ENCODE measurements at places on chromosomes 16 and 17. TPM values are rescaled to one million over a fixed set of nuclear protein-coding genes. Genes with fewer than 3 reads are reported as not detected.

- H3K4me3 ChIP-seq: no peak overlapping the region
- DNase-seq: no peak
- H3K27ac ChIP-seq: no peak overlapping the region
- no peaks in the 10 kb centered on the region for H3K36me3 ChIP-seq
- H3K27me3 ChIP-seq: no peaks in the 10 kb centered on the region
Observed at GRCh38 chr16:57766714-57767348, 31.3 kb downstream of the KATNB1 start.

DNA sequence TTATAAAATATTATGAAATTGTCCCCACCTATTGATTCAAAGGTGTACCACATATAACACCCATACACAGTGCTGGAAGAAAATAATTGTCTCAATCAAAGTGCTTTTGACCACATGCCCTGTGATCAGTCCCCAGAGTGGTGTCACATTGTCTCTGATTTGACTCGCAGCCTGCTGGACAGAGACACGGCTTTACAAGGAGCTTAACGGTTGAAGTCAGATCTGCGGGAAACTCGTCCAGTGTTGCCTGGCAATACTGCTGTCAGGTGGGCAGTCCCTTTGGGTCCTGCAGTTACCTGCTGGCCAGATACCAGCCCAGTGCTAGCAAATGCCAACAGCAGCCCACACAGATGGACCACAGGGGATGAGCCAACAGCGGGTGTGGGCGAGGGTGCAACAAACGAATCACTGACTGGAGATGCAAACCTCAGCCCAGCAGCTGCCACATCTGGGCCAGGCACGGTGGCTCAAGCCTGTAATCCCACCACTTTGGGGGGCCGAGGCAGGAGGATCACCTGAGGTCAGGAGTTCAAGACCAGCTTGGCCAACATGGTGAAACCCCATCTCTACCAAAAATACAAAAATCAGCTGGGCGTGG, 26.2 kb upstream of the SSTR2 start:
- DNase-seq: no peak
- no peaks in the 10 kb centered on the region for H3K36me3 ChIP-seq
- H3K27me3 ChIP-seq: no peaks in the 10 kb centered on the region
- no peak overlapping the region for H3K4me3 ChIP-seq
- no peak overlapping the region for H3K27ac ChIP-seq

GRCh38 chr16:86501989-86502855, 8.1 kb upstream of the FOXF1 start:
- no peak overlapping the region for H3K4me3 ChIP-seq
- H3K27me3 ChIP-seq: no peaks in the 10 kb centered on the region
- H3K4me1 ChIP-seq: peaks cover 6% of the 10 kb centered on the region
- DNase-seq: no peak
- no peaks in the 10 kb centered on the region for H3K36me3 ChIP-seq

Gene CDH5
- total RNA-seq: 22.1 TPM

GRCh38 chr16:87439926-87440325, 47.8 kb downstream of the MAP1LC3B start:
- H3K27me3 ChIP-seq: no peaks in the 10 kb centered on the region
- H3K36me3 ChIP-seq: no peaks in the 10 kb centered on the region
- no peak overlapping the region for H3K4me3 ChIP-seq

DNA sequence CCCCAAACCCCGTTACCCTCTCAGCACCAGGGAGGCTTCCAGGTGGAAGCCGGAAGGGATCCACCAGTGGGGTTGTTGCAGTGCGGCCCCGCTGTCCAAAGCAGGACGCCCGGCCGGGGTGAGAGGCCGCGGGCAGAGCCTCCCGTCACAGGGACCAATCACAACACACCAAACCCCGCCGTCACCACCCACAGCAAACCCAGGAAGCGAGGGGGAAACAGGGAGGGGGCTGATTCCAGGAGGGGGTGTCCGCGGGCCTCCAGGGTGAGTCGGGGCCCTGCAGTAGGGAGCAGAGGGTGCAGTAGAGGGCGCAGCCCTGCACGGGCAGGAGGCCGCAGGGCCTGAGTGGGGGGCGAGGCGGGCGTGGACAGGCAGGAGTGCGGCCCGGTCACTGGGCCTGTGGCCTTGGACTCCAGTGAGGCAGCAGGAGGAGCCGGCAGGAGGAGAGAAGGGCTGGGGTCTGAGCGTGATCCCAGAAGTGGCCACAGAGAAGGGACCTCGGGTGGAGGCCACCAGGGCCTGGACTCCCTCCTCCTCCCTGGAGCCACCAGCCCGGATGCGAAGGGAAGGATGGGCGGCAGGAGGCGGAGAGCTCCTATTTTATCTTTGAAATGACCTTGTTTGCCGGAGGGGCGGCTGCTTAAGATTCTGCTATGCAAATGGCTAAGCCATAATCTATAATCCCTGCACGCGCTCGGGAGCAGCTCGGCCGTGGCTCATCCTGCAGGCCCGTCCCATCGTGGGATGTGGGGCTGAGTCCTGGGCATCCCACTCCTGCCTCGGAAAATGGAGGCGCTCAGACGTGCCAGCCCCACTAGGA, 41.5 kb downstream of the ZFPM1 start:
- H3K27me3 ChIP-seq: no peaks in the 10 kb centered on the region
- H3K4me3 ChIP-seq: no peak overlapping the region
- peak; percentile 68 for DNase-seq

DNA sequence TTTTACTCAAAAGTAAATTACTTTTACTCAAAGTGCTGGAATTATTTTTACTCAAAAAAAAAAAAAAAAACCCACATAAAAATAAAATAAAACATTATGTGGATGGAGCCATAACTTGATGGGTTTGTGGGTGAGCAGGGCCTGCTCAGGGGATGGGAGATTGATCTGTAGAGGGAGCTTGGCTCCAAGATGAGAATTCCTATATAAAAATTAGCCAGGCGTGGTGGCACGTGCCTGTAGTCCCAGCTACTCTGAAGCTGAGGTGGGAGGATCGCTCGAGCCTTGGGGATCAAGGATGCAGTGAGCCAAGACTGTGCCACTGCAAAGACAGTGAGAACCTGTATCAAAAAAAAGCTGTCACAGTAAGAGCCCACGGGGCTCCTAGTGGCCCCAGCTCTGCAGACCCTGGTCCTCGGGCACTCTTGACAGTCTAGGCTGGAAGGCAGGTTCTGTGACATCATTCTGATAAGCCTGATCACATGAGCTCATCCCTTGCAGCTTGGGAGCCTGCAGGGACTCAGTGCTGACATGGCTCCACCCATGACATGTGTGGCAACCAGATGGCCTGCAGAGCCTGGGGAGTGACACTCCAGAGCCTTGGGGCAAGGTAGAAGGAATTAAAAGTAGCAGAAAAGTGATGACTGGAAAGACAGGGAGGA, 42.5 kb downstream of the ST3GAL2 start:
- peaks cover 8% of the 10 kb centered on the region for H3K4me1 ChIP-seq
- DNase-seq: peak; percentile 59
- H3K4me3 ChIP-seq: no peak overlapping the region
- H3K27ac ChIP-seq: no peak overlapping the region
- H3K36me3 ChIP-seq: no peaks in the 10 kb centered on the region

DNA sequence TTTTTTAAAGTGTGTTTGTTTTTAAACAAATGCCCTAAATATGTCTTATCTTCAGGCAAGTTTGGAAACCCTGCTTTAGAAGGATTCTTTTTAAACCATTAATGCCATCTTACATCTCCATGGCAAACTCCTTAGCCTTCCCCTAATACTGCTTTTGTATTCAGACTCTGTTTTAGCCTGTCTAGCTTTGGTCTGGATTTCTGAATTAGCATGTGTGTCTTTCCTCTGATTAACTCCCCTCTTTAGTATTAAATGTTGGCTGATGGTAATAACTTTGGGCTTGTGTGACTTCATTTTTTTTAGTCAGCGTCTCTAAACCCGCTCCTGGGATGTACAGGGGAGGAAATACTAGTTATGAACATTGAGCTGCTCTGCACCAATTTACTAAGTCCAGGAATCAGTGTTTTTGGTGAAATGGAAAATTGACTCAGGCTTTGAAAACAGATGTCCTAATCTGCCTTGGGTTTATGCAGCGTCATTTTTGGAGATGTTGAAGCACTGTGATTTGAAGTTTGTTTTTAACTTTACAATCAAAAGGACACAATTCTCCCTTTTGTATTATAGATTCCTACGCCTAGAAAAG, 22.2 kb downstream of the WIPF2 start:
- H3K27me3 ChIP-seq: no peaks in the 10 kb centered on the region
- no peak overlapping the region for H3K27ac ChIP-seq
- no peak overlapping the region for H3K4me3 ChIP-seq
- H3K4me1 ChIP-seq: no peaks in the 10 kb centered on the region
- H3K36me3 ChIP-seq: no peaks in the 10 kb centered on the region

DNA sequence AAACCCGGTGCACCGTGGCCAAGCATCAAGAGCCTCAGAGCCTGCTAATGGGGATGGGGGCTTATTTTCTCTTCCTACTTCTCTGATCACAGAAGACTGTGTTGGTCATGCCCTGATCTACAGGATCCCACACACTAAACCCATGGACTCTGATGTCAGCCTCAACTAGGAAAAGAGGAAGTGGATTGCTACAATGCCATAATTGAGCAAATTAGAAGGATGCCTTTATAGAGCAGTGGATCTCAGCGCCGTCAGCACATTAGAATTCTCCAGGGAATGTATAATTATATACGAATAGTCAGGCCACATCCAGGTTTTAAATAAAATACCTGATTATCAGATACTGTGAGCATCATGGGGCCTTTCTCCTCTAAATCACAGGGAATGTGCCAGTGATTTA, 64.8 kb downstream of the VAT1L start:
- H3K36me3 ChIP-seq: no peaks in the 10 kb centered on the region
- H3K4me1 ChIP-seq: no peaks in the 10 kb centered on the region
- no peak overlapping the region for H3K27ac ChIP-seq
- DNase-seq: no peak
- no peak overlapping the region for H3K4me3 ChIP-seq

Gene ARHGAP23
- 146 TPM for total RNA-seq

DNA sequence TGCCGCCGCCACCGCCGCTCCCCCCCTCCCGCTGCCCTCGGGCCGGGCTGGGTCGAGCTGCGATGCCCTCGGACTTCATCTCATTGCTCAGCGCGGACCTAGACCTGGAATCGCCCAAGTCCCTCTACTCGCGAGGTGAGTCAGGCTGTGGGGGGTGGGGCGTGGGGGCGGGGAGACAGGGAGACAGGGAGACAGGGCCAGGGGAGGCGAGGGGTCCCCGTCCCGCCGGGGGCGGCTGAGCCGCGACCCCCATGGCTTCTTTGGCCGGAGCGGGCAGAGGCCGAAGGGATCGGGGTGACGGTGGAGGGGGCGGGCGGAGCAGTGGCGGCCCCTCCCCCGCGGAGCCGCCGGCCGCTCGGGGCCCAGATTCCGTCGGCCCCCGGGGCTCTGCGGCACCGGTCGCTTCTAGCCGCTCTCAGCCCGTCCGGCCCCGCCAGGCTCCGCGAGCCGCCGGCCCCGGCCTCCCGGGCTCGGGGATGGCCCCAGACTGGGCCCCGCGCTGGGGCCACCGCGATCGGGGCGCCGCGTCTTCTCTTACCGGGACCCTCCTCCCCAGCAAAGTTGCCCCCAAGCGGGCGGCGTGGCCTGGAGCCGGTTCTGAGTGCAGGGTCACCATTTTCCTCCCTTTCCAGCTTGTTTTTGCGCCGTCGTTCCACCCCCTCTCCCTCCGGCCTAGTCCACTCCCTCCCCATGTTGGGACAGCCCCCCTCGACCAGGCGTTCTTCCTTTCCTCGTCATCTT, 644 bp downstream of the NFAT5 start:
- no peaks in the 10 kb centered on the region for H3K27me3 ChIP-seq
- peak overlapping the region; percentile 99 for H3K27ac ChIP-seq
- peak; percentile 69 for DNase-seq
- H3K4me3 ChIP-seq: peak overlapping the region; percentile 92

- H3K27ac ChIP-seq: no peak overlapping the region
- H3K36me3 ChIP-seq: no peaks in the 10 kb centered on the region
- H3K4me3 ChIP-seq: no peak overlapping the region
- H3K27me3 ChIP-seq: no peaks in the 10 kb centered on the region
- DNase-seq: no peak
- peaks cover 26% of the 10 kb centered on the region for H3K4me1 ChIP-seq
Observed at GRCh38 chr16:67933805-67934204, 2.1 kb upstream of the CTRL start.

DNA sequence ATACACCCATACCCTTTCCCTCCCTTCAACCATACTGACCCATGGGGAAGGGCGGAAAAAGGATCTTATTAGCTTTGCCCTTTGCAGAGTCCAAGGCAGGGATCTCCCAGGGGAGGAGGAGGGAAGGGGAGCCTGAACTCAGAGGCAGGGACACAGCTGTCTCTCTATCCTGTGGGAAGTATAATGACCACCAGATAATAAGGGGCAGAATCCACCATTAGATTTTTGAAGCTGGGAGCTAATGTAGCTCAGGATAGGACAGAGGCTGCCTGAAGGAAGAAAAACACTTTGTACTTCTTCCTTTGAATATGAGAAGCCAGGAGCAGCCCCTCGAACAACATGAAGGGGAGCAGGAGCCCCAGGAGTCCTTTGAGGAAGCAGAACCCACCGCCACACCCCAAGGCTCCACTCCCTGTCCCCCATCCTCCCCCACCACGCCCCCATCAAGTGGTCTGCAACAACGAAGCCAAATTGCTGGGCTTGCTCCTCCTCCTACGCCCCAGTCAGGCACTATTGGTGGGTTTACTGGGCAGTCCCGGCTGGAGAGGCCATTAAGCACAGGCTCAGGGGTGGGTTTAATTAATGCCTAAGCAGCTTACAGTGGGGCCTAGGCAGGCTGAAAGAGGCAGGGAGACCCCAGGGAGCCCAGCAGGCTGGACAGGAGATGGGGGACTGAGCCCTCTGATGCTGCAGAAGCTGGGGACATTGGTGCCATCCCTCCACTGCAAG, 5.3 kb downstream of the MPP2 start:
- peaks cover 29% of the 10 kb centered on the region for H3K4me1 ChIP-seq
- H3K36me3 ChIP-seq: no peaks in the 10 kb centered on the region
- no peaks in the 10 kb centered on the region for H3K27me3 ChIP-seq
- no peak for DNase-seq
- no peak overlapping the region for H3K27ac ChIP-seq

DNA sequence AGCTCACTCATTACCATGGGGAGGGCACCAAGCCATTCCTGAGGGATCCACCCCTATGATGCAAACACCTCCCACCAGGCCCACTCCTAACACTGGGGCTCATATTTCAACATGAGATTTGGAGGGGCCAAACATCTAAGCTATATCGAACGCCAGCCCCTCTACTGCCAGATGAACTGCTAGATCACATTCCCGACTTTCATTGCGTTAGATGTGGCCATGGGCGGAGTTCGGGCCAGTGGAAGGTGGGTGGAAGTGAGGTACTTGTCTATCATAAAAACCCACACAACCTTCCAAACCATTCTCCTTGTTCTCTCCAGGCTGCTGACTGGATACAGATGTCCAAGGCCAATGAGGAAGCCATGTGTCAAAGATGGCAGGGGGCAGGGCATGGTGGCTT, 27.0 kb upstream of the ANKRD40CL start:
- DNase-seq: no peak
- H3K4me1 ChIP-seq: peaks cover 9% of the 10 kb centered on the region
- H3K4me3 ChIP-seq: no peak overlapping the region
- H3K27me3 ChIP-seq: no peaks in the 10 kb centered on the region
